ENCODE measurements at places on chromosomes 16 and 17.

DNA sequence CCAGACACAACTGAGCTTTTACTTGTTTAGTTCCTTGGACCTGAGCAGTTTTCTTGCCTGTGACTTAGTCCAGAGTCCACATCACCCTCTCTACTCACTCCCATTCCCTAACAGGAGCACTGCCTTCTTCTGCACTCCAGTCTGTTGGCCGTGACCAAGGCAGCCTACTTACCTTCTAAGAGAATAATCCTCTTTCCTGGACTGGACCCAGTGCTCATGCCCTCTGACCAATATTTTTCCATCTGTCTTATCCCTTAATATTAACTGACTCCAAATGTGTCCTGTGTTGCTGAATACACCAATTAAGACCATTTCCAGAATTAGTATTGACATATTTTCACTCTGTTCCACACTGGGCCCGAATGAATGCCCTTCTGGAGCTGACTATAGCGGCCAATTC lies 681.0 kb upstream of the KIF2B start:
- DNase-seq, result no peak

DNA sequence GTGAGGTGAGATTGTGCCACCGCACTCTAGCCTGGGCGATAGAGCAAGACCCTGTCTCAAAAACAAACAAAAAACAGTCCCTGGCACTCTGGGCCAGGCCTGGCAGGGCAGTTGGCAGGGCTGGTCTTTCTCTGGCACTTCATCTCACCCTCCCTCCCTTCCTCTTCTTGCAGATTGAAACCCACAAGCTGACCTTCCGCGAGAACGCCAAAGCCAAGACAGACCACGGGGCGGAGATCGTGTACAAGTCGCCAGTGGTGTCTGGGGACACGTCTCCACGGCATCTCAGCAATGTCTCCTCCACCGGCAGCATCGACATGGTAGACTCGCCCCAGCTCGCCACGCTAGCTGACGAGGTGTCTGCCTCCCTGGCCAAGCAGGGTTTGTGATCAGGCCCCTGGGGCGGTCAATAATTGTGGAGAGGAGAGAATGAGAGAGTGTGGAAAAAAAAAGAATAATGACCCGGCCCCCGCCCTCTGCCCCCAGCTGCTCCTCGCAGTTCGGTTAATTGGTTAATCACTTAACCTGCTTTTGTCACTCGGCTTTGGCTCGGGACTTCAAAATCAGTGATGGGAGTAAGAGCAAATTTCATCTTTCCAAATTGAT lies 24.8 kb downstream of the STH start:
- no peak for DNase-seq

GRCh38 chr17:41013606-41014005 lies 4.7 kb upstream of the KRTAP3-1 start:
- DNase-seq, result no peak

DNA sequence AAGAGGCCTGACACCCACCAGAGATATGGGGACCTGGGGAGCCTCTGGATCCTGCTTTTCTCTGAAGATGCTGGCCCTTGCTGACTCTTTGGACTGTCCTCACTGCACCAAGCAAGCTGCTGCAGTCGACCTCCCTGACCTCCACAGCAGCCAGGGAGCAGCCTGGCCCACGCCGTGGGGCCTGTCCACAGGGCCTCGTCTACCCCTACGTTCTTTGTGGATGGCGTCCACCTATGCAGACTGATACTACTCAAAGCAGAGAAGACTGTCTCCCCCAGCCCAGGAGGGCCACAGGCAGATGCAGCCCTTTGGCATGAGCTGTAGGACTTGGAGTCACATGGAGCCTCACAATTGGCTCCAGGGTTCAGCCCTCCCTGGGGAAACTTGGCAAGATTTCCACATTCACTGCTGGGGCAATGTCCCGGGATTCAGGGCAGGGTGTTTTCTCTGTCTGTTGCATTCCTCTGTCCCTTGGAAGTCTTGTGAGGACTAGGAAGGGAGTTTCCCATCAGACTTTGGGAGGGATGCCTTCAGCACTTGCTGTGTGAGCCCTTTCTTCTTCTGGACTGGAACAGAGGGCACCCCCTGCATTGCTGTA lies 152.2 kb downstream of the NTN1 start:
- no peak for DNase-seq

- DNase-seq, result no peak
Observed at GRCh38 chr17:61384692-61385576, 14.7 kb upstream of the TBX2 start.

DNA sequence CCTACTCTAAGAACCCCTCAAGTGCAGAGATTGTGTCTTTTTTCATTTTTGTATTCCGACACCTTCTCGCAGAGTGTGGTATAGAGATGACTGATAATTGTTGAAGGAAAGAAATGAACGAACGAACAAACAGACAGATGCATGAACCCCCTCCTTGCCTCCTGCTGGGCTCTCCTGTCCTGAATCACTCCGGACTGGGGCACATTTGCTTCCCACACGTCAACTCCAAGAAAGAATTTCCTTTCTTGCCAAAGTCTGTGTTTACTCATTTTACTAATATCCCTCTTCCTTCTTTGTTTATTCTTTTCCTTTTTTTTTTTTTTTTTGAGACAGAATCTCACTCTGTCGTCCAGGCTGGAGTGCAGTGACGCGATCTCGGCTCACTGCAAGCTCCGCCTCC lies 37.5 kb upstream of the BHLHA9 start:
- DNase-seq, result no peak

- DNase-seq, result no peak
Observed at GRCh38 chr17:17468217-17469010, 8.4 kb upstream of the MED9 start.

GRCh38 chr16:13331918-13332317 lies 430.5 kb downstream of the SHISA9 start:
- no peak for DNase-seq

GRCh38 chr16:2206780-2207433 lies 1.7 kb downstream of the MLST8 start:
- no peak for DNase-seq

- DNase-seq, result no peak
Observed at GRCh38 chr16:49740256-49740655, 115.7 kb downstream of the ZNF423 start.

DNA sequence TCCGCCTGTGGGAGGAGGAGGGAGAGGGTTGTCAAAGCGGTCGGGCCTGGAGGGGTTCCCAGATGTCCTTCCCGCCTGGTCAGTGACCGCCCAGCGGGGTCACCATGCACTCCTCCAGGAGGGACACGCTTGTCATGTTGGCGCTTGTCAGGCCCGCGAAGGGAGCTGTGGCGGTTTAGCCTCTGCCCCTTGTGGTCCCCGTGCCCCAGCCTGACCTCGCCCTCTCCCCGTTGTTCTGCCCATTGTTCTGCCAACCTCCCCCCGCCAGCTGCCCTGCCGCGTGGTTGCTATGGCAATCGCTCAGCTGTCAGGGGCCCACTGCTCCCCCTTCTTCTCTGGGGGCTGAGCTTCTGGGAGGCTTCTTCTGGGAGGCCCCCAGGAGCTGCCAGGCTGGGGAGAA lies 146.4 kb upstream of the CIBAR2 start:
- no peak for DNase-seq

DNA sequence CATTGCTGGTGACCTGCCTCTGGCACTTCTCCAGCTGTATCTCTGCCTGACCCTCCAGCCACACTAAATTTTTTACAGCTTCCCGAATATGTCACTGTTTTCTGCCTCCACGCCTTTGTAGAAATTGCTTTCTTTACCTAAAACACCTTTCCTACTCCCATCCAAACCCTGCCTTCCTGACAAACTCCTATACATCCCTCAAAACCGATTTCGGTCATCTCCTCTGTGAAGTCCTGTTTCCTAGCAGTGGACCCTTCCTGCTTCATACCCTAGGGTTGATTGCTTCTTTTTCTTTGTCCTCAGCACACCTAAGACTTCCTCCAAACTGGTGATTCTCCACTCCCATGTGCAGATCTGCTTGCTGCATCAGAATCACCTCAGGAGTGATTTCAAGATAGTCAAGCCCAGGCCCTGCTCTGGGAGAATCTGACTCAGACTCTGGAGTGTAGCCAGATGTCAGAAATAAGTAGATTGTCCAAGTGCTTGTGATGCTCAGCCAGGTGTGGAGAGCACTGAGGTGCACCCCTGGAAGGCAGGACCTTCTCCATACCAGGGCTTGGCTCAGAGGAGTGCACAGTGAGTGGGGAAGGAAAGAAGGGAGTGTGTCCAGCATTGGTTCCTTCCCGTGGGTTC lies 184.2 kb downstream of the COPRS start:
- no peak for DNase-seq

DNA sequence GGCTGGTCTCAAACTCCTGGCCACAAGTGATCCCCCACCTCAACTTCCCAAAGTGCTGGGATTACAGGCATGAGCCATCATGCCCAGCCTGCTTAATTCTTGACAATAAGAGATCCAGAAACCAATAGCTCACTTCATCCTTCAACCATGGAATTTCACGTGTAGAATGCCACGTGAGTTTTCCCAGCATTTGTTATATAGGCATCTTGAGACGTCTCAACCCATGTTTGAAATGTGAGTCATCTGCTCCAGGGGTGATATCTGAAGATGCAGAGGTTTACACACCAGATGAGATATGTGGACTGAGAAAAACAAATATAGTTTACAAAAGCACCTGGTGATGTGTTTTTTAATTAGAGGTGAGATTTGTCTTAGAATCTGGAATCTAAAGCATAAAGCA lies 7.1 kb downstream of the TEKT3 start:
- DNase-seq, result no peak

- DNase-seq, result no peak
Observed at GRCh38 chr16:4373356-4373908, 1.8 kb downstream of the VASN start.

DNA sequence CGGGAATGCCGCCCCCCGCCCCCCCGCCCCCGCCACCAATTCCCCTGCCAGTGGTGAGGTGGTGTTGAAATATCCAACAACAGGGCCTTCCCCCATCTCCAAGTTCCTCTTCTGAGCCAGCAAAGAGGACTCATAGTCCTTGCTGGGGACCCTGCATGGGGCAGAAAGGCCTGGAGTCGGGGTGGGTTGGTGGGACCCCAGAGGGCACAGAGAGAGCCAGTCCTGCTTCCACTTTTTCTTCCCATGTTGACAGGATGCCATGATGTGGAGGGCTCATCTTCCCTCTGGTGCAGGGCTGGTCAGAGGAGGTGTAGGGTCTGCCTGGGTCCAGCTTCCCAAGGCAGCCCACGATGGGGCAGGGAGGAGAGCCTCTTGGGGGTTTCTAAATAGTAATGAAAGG lies 49.0 kb upstream of the PIK3R6 start:
- no peak for DNase-seq

GRCh38 chr17:37827905-37828650 lies 83.2 kb upstream of the HNF1B start:
- DNase-seq, result no peak

DNA sequence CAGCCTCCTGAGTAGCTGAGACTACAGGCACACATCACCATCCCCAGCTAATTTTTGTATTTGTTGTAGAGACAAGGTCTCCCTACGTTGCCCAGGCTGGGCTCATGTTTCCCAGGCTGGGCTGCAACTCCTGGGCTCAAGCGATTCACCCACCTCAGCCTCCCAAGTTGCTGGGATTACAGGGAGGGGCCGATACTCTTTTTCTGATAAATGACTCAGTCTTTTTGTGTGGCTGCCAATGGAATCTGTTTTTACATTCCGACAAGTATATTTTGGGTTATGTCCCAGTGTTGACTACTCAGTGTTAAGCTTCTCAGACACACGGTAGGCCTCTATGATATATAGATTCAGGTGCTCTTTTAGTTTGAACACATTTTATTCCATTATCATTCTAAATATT lies 58.1 kb downstream of the SLFN11 start:
- DNase-seq, result no peak

DNA sequence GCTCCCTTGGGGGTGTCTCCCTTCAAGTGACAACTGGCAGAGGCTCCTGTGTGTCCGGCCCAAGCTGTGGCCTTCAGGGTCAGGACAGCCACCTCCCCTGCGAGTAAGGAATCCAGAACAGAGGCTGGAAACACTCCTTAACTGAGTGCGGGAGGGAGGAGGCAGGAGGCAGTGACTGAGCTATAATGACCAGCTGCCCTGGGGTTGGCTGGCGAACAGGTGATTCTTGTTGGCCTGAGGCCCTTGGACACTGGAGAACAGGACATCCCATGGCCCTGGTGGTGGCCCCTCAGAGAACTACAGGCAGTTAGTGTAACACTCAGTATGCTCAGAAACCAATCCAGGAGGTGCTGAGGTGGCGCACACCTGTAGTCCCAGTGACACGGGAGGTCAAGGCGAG lies 9.4 kb upstream of the SNAI3 start:
- DNase-seq, result no peak

- DNase-seq, result no peak
Observed at GRCh38 chr17:10117581-10118001, 80.8 kb downstream of the GAS7 start.

DNA sequence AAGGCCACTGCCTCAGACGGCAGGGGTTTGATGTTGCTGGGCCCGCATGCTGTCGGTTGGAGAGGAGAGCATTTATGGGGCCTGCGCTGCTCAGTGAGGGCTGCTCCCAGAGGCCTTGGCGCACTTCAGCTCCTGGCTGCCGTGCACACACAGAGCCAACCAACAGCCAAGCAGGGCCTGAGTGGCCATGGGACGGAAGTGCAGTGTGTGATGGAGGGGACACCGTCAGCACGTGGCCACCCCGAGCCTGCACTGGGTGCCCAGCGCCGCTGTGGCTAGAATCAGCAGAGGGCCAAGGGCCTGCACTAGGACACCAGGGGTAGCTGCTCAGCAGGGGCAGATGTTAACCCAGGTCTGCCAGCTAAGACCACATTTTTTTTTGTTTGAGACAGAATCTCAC lies 21.8 kb downstream of the KLHL36 start:
- no peak for DNase-seq

- DNase-seq, result no peak
Observed at GRCh38 chr17:52696362-52696761, 537.8 kb upstream of the CA10 start.

GRCh38 chr17:43393944-43394482 lies 4.8 kb upstream of the ARL4D start:
- peak; percentile 77 for DNase-seq

Data from activated naive CD4-positive, alpha-beta T cell (primary cell).